ENCODE measurements at places on chromosomes 12 and 14.

- DNase-seq, result no peak
These were observed 12.9 kb downstream of the NCOR2 start for GRCh38 chr12:124554429-124555029.

GRCh38 chr12:77599782-77600467 is 230.8 kb upstream of the NAV3 start:
- no peak for DNase-seq

DNA sequence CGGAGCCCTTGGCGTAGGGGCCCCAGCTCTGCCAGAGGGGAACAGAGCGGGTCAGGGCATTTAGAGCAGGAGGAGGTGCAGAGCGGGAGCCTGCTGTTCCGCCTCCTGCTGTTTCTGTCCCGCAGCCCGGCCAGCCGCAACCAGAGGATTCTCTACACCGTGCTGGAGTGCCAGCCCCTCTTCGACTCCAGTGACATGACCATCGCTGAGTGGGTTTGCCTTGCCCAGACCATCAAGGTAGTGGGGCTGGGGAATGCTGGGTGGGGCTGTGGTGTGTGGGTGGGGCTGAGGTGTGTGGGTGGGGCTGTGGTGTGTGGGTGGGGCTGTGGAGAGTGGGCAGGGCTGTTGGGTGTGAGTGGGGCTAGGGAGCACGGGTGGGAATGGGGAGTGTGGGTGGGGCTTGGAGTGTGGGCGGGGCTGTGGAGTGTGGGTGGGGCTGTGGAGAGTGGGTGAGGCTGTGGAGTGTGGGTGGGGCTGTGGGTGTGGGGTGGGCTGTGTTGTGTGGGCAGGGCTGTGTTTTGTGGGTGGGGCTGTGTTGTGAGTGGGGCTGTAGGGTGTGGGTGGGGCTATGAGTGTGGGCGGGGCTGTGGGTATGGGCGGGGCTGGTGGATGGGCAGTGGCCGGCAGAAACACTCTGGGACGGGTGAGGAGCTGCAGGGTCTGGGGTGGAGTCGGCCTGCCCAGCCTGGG is 8.0 kb downstream of the ASPG start:
- no peak for DNase-seq

DNA sequence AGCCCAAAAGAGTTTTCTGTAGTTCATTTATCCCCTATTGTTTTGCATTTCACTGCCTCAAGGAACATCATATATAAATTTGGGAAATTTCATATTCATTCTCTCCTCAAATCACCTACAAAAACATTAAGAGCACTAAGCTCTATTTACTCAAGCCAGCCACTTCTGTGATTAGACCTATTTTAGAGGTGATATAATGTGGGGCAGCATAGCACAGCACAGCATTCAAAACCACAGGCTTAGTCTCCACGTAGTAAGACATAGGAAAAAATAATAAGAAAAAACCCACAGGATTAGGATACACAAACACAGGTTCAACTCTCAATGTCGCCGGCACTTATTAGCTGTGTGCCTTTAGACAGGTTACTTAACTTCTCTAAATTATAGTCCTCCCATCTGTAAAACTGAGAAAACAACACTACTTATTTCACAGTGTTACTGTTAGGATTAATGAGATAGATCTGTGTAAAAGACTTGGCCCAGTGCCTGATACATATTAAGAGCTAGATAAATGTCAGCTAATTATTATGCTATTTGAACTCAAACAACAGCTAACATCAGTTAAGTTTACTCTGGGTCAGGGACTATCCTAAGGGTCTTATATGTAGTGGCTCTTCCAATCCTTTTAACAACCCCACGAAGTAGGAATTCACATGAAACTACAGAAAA is 20.3 kb downstream of the DCAF5 start:
- no peak for DNase-seq

DNA sequence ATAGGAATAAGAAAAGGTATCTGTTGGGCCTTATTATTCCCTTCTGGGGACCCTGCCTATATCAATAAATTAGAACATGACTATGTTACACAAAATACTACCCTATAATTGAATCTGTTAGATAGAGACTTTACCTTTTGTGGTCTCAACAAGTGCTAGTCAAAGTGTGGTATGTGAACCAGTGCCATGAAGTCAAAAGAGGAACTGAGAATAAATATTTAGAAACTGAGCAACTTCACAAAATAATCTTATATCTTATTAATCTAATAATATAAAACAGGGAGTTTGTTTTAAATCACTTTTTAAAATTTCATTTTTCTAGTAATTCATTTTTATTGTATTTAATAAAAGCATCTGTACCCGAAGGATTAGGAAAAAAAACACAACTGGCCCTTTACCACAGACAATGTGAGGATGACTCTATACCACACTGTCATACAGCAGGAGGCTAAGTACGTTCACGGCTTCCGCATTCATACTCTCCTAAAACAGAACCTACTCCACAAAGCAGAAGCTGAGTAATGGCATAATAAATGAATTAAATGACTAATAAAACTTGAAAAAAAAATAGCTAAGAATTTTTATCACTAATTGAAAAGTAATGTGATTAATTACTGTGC is 42.1 kb downstream of the SEC23A start:
- no peak for DNase-seq

DNA sequence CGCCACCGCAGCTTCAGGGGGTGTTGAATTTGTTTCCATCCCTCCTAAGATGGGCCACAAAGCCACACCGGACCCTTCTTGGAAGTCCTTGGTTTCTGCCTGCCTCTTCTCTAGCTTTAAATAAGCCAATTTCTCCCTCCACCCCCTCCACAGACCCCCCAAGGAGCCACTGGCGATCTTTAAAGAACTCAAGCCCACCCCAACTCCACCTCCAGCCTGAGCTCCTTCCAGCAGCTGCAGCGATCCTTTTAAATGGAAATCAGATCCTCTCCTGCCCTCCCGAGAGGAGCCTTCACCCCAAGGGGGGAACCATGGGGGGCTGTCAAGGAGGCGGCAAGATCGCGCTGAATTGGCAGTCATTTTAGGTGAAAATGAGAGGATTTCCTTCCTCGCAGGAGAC is 133.1 kb downstream of the NCOR2 start:
- no peak for DNase-seq

- peak; percentile 64 for DNase-seq
These were observed 140.0 kb downstream of the DAD1 start for GRCh38 chr14:22448905-22449599.

DNA sequence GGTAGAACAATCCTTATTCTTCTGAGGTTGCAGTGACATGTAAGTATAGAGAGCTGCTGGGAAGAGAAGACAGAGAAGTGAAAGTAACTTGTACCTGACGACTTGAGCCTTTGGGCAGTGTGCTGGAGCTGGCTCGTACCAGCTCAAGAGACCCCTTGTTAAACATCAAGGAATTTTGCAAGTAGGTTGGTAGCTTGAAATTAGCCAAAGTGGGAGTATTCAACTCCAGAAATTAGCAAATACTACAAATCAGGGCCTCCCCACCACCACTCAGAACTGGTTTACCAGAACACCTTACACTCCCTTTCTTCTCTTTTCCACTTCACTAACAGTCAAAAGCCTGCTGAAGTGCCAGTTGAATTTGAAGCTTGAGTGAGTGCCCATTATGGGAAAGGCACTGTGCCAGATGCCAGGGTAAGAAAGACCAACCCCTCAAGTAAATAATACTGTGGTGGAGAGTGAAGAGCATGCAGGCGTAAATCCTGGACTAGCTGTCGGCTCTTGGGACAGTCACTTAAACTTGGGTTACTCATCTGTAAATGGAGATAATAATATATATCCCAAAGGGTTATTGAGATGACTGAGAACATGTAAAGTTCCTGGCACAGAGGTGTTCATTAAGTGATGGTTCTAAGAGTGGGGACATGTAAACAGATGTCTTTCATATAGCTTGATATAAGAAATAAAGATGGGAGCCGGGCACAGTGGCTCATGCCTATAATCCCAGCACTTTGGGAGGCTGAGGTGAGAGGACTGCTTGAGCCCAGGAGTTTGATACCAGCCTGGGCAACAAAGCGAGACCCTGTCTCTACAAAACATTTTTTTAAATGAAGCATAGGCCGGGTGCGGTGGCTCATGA is 27.0 kb upstream of the EID3 start:
- DNase-seq, result no peak
